Dermis microvascular lymphatic vessel endothelial cell (primary cell): ENCODE measurements at places on chromosomes 6 and 20.

DNA sequence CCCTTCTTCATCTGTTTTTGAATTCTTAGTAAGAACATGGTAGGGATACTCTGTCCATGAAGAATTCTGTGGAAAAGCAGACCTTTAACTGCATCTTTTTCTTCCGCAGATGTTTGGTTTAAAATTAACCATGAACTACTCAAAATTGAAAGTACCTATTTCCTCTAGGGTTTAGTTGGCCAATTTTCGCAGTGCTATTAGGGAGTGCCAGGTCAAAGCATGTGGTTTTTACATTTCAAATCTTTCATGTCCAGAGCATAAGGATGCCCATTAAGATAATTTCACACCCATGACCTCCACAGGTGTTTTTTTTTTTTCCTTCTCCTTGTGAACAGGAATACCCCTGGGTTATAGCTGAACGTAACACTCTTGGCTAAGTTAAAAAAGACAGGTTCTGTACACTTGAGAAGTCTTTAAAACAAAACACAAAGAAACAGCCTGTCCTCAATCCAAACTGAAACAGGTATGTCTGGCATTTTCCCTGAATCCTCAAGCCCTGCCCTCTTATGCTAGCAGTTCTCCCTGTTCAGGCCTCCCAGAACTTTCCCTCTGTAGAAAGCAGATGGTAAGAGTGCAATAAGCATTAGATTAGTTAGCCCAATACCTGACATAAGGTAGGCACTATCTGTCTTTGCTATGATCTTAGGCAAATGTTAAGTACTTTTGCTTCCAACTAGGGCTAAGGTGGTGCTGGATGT, 67.1 kb downstream of the ELOVL5 start:
- DNase-seq, result no peak

DNA sequence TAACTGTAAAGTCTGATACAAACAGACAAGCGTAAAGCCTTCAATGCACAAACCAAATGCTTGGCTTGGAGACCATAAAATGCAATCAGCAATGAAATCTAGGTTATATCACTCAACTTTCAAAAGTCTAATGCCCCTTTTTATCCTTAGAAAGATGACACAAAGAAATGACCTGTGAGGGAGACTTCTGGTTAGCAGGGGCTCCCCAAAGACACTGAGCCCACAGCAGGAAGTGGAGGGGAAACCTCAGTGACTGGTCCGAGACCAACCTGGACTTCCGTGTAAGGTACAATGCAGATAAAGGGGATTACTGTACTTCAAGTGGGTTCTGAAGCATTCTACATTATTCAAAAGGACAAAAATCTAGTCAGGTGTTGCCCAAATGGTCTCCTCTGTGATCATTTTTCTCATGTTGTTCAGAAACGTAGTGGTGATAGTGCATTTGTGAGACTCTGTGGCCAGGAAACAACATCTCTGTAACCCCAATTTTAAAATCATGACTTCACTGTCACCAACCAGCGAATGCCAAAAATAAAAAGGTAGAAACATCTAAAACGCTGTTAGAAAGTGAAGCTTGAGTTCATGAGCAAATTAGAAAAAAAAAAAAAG, 88.2 kb downstream of the HIVEP2 start:
- DNase-seq, result no peak

DNA sequence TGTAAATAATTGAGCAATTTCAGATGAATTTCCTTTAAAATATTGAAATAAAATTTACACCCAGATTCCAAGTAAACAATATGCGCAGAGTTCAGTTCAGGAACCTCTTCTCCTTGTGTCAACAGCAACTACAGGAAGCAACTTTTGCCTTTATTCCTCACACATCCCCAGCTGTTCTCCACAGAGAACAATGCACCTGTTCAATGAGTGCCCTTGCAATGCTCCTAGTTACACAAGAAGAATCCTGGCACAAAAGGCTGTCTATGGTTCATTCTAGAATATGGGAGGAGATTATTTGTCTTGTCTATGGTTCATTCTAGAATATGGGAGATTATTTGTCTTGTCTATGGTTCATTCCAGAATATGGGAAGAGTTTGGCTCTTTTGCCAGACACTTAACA, 454.9 kb downstream of the BTBD3 start:
- DNase-seq, result no peak

DNA sequence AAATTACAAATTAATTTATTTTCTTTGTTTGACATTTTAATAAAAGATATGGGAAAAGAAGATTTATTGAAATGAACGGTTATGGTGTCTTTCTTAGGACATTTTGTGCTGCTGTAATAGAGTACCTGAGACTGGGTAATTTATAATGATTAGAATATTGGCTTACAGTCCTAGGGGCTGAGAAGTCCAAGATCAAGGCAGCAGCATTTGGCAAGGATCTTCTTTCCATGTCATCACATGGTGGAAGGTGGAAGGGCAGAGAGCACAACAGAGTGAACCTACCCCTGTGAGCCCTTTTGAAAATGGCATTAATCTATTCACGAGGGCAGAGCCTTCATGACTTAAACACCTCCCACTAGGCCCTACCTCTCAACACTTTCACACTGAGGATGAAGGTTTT, 75.7 kb upstream of the LTV1 start:
- no peak for DNase-seq

DNA sequence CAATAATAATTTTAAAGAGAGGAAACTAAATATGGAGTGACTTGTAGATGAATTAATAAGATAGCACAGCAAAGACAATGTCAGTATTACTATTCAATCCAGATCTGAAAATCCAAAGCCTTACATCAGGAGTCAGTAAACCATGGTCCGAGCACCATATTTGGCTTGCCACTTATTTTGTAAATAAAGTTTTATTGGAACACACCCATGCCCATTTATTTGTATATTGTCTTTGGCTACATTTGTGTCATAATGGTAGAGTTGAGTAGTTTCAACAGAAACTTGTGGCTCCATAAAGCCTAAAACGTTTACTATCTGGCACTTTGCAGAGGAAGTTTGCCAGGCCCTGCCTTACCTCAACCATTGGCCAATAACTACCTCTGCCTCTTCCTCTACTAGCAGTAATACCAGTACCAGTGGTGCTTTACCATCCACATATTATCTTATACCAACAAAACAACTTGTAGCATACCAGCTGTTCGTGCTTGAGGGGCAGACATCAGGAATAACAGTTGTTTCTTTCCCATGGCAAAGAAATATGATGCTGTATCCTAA, 51.8 kb upstream of the SYNJ2 start:
- DNase-seq, result no peak

DNA sequence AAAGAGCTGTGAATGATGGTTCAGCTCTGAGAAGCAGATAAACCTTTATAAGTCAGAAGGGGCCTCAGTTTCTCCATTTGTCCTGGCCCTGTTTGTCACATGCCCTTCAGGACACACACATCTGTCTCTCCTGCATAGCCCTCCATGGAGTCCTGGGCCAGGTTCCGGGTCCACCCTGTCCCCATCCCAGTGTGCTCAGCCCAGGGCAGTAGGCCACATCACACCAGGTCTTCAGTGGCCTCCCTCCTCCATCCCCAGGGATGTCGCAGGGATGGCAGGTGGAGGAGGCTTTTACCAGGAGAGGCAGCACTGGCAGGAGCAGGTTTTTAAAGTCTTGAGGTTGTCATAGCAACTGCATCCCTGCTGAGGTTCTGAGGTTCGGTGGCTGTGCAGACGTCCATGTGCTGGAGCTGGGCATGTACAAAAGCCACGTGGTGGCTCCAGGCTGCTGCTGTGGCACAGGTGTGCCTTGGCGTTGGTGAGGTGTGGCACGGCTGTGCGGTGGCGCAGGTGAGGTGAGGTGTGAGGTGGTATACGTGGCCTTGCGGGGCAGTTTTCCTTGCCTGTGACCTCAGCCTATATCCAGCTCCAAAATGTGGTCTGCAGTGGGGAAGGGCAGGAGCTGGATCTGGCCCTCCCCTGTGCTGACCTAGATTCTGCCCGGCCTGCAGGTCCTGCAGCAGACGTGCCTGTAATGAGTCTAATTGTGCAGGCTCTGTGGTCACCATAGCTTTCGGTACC, 8.0 kb upstream of the NPBWR2 start:
- DNase-seq, result no peak

- DNase-seq, result peak; percentile 37
These were observed 198.4 kb upstream of the TENT5A start for GRCh38 chr6:81950877-81951276.

GRCh38 chr6:85360794-85361642, 88.9 kb upstream of the NT5E start:
- DNase-seq, result peak; percentile 69

DNA sequence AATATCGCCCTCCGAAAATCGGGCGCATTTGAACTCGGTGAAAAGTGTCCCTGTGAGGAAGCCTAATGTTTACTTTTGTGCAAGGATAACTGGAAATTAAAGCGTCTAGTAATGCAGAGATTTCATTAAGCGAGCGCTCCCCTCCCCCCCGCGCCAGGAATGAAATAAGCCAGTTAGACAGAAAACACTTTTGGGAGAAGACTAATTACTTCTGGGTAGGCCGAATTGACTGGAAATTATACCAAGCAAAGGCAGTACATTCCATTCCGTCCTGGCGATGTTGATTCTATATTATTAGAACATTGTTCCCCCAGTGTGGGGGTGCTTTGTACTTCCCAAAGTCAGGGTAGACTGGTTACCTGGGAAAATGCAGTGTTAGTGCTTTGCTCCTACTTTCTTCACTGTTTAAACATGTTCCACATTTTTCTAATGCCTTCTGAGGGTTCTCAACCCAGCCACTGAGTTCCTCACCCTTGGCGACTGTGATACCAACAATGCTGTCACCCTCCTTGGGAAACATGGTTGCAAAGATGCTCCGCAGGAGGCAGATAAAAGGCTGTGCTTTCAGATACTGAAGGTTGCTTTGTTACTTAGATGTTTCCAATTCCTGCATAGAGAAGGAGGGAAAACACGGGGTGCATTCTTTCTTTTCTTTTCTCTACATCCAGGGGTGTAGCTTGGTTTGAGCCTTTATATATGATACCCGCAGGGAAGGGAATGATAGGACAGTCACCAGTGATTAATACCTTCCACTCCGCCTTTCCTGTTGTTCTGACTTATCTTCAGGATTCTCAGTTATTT, 2.6 kb downstream of the GJA1 start:
- DNase-seq, result peak; percentile 78

GRCh38 chr20:37205794-37206193, 26.4 kb upstream of the MROH8 start:
- DNase-seq, result no peak

DNA sequence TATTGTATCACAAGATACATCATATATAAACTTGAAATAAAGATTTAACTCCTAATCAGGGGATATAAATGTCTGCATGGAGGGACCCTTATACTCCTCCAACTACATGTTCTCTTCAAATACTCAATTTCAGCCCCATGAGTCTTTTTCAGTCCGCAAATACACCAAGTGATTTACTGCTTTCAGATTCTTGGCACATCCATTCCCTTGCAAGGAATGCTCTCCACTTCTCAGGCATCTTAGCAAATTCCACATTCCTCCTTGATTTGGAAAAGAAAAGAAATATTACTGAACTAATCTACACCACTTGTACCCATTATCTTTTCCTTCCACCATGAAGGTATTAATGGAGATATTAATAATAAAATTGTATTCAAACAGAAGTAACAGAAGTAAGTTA, 999.4 kb upstream of the GJE1 start:
- no peak for DNase-seq

DNA sequence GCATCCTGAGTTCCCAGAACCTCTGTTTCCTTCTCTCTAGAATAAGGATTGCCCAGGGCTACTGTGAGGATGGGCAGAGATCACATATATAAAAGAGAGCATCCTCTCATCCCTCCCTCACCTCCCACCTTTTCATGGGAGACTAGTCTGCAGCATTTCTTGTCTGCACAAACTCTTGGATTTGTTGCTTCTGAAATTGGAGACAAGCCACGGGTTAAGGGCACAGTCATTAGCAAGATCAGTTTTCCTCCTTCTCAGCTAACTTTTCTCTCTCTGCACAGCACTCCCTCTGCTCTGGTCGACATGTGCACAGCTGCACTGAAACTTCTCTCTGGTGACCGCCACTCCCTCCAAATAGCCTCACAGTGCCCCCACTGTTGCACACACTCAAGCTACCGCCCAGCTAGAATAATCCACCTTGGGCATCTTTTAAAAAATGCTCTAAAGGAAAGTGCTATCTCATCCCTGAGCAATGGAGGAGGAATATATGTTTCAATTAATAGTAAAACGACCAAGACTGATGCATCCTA, 50.9 kb upstream of the DUSP22 start:
- no peak for DNase-seq

DNA sequence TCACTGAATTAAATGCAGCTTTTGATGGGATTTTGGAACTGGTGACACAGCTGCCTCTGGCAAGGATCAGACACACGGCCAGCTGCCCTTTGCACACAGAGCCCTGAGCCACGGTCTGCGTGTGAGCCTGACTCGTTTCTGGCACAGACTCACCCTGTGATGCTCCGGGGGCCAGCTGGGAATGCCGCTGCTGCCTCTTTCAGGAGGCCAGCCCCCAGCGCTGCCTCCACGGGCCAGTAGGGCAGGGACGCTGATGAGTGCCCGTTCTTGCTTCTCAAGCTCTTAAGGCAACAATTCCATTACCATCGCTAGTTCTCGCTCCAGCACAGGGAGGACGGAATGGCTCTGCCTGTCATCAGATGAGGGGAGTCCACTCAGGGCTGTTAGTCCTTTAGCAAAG, 61.6 kb downstream of the IRF4 start:
- DNase-seq, result no peak

- DNase-seq, result no peak
These were observed 14.3 kb downstream of the TTPAL start for GRCh38 chr20:44489931-44490330.

DNA sequence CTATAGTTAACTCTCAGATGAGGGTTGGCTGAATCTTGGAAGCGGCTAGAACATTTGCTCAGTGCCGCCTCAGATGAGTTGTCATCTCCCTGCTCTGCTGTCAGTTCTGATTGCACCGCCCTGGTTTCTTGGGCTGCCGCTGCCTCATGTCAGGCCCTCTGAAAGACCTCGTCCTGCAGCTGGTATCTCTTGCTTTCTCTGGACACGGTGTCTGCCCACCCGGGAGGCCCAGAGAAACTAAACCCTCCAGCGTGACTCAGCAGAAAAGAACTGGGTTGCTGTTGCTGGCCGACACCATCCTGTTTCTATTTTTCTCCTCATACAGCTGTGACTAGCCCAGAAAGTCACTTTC, 355.4 kb downstream of the CD83 start:
- no peak for DNase-seq
